ENCODE measurements at places on chromosomes 11 and 22.
A peak's percentile ranks its signal among the peaks of the same experiment; 100 is the strongest.

GRCh38 chr22:28793976-28794584 lies 6.3 kb downstream of the XBP1 start:
- no peak for DNase-seq

GRCh38 chr22:50529897-50530579 lies at the start of gene TYMP:
TSS of gene TYMP (minus strand) at chr22:50530012. CDS start at chr22:50529709, 303 bp downstream.
- peak; percentile 42 for DNase-seq

DNA sequence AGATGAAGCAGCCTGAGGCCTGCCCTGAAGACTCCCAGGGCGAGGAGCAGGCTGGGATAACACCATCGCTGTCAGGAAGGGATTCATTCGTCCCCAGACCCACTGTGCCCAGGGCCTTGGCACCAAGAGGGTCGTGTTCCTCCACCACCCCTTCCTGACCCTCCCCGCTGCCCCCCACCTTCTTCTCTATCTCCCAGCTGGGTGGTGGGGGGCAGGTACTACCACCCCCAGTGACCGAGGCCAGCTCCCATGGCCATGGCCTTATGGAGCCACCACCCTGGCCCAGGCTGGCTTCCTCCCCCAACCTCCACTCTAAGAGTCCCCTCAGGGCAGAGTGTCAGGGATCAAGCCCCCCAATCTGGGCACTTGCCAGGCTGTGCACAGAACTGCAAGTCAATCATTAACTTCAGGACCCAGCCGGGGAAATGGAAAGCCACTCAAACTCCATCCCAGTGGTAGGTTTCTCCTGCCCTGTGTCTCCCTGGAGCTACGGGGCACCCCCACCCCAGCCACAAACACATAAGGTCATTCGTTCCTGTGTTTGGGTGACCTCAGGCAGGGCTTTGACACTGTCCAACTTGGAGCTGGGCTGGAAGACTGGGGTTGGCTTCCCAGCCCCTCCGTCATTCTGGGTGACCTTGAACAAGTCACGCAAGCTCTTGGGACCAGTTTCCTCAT lies 33.3 kb upstream of the WNT11 start:
- no peak for DNase-seq

GRCh38 chr11:79313530-79313913 lies 127.3 kb downstream of the TENM4 start:
- DNase-seq = no peak

DNA sequence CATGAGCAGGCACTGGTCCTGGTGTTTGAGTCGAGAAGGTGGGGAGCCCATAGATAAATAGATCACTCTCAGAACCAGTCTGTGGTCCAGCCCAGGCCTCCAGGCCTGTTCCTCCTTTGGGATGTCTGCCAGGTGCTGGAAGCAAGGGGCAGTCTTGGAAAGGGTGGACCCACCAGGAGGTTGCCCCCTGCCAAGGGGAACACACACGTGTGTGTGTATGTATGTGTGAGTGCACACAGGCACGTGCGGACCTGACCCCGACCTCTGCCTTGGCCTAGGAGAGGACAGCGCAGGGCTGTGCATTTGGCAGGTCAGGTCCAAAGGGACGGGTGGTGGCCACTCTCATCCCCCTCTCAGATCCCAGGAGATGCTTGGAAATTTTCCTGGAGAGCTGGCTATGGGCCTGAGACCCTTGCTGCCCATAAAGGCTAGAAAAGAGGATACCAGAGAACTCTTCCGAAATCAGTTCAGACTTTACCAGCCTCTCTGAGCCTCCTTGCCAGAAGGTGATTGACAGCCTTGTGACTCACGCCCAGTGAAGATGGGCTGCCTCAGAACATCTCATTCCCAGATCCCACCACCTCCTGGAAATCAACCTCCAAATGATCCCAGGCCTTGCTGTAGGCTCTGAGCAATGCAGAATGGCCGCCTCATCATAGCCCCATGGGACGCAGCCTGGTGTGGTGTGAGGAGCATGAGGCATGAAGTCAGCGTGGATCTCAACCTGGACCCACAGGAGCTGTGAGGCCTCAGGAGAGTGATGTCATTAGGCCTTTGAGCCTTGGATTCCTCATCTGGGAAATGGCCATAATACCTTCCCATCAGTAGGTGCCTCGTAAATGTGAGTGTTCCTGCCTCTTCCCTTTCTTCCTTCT lies 24.0 kb upstream of the CREB3L1 start:
- DNase-seq = no peak

- no peak for DNase-seq
These were observed 495.6 kb upstream of the B3GAT1 start for GRCh38 chr11:134907636-134908035.

DNA sequence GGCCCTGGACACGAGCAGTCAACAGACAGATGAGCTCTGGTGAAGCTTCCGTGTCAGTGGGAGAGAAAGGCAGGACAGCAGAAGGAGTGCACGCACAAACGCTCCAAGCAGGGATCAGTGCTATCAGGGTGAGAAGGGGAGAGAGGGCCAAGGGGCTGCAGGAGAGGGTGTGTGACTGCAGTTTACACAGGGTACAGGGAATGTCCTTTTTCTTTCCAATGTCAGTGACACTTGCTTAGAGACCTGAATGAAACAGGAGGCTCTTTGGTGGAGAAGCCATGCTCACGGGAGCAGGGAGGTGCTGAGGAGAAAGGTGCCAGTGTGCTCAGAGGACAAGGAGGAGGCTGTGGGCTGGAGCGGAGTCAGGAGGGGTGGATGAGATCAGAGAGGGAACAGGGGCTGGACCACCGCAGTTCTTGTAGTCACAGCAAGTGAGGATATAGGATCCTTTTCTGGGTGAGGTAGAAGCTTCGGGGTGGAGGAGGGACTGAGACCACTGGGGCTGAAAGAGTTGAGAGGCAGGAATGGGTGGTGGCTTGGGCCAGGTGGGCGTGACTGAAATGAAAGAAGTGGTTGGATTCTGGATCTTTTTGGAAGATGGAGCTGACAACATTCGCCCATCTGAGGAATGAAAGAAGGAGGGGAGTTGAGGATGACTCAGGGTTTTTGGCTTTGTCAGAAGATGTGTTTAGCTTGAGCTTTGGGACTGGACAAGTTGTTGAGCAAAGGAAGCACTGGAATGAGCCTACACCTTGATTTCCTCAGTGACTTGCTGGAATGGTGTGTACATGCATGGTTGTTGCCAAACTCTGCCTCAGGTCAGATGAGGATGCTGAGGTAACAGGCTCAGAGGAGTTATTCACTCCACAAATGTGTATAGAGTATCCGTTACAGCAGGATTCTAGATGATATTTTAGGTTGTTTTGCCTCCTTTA lies 87.9 kb downstream of the ADAMTS15 start:
- no peak for DNase-seq

GRCh38 chr22:49786976-49787706 lies 40.5 kb downstream of the BRD1 start:
- no peak for DNase-seq

- peak; percentile 25 for DNase-seq
These were observed 24.3 kb downstream of the GLYATL1 start for GRCh38 chr11:58963551-58964104.

Measured in nephron progenitor cell (in vitro differentiated cells).